ENCODE measurements at places on chromosomes 12 and 14.

DNA sequence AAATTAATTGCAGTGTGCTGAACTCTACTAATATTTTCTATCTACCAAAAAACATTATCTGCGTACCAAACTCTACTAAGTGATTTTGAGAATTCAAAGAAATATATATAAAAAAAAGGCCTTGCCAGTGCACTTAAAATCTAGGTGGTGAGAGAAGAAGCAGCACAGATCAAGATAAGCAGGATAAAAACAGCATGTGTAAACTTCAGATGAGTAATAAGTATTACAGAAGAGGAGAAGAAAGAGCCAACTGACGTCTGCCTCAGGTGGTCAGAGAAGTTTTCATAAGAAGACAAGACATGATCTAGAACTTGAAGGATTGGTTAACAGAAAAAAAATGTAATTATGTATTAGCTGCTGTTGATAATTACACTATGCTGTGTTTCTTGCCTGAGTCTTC lies 166.4 kb downstream of the DUSP6 start:
- DNase-seq = no peak

GRCh38 chr14:92362781-92363235 lies 39.8 kb downstream of the SLC24A4 start:
- no peak for DNase-seq

GRCh38 chr14:37641117-37641516 lies 45.7 kb downstream of the TTC6 start:
- no peak for DNase-seq

- no peak for DNase-seq
Measured at GRCh38 chr14:81517798-81518398, 15.8 kb downstream of the SEL1L start.

DNA sequence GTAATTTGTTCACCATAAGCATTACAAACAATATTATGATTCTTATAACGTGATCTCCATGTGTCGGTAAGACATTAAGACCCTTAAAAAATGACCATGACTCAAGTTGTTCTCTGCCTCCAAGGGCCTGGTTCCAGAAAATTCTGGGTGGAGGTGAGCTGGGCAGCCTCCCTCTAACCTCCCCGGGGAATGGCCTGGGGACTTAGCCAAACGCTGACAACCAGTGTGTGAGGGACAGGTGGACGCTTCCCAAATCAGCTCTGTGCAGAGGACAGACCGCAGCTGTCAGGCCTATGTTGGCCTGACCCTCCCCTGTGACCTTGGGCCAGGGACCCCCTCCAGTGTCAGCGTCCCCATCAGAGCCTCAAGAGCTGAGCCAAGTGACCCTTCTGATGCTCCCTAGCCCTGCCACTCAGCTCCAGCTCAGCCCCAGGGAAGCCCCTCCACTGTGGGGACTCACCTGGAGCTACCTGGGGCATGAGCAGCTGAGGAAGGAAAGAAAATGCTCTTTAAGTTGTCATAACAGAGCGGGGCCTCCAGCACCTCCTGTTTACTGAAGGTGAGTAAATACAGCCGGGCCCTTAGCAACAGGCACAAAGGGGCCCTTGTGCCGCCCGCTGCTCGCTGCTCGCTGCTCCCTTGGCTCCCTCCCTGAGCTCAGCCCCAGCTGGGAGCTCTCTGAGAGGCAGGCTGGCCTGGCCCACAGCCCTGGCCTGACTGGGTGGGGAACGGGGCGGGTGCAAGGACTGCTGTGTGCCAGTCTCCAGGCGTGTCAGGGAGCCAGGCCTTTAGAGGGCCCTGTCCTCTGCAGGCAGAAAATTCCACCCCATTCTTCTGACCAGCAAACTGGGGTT lies 116.6 kb downstream of the CALM1 start:
- no peak for DNase-seq

GRCh38 chr12:51150777-51151176 lies 22.2 kb downstream of the TFCP2 start:
- no peak for DNase-seq

DNA sequence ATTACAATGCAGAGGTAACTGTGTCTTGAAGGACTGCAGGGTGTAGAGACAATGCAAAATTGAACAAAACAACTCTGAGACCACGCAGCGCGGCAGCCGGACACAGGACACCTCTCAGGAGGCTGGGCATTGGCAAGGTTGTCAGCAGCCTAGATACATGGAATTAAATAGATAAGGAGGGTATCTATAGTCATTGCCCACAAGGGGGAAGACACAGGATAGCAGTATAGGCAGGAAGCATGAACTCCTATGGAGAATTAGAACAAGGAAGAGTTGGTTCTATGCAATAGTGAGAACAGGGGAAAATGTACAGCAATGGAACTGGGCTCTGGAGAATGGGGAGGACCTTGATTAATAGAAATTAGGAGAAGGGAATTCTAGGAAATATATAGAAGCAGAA lies 164.1 kb downstream of the C12orf42 start:
- DNase-seq = no peak

DNA sequence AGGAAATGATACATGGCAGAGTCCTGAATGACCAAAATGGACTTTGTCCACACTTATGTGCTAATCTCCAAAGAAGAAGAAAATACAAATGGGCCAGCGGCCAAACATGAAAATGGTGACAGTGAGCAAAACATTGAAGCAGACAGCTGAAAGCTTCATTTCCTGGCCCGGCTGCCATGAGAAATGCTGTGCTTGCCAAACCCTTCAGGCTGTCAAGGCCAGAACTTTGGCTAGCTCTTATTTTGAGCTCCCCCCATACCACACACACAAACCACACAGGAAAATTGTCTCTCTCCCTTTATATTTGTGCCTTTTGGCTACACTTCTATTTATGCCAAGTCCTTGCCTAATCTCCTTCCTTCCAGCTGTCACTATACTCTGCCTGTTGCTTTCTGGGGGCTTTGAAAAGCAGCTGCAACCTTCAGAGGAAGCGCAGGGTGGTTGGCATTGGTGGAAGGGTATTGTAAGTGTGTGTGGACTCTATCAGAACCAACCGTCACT lies 323.8 kb downstream of the RAD51B start:
- DNase-seq = no peak

Data from stimulated activated CD4-positive, alpha-beta T cell treated with anti-CD3 and anti-CD28 coated beads, TNF-alpha, amount 100 ng/mL, for 4 hours (primary cell).